Activated T-helper 2 cell treated with anti-CD3 and anti-CD28 coated beads, Interferon-gamma antibody, Interleukin-2, Interleukin-4, amounts not matched to agents 10 μg/mL and 5 μg/mL and 100 μg/mL, durations not matched to agents 14 hours and 24 hours and 36 hours (primary cell): ENCODE measurements at places on chromosomes 2 and 18. TPM values are rescaled to one million over a fixed set of nuclear protein-coding genes. Genes with fewer than 3 reads are reported as not detected.

- H3K4me3 ChIP-seq, result no peak overlapping the region
- H3K27ac ChIP-seq, result no peak overlapping the region
- DNase-seq, result peak; percentile 47
- H3K27me3 ChIP-seq, result peaks cover 28% of the 10 kb centered on the region
- no peaks in the 10 kb centered on the region for H3K36me3 ChIP-seq
- peaks cover 9% of the 10 kb centered on the region for H3K4me1 ChIP-seq
Measured at GRCh38 chr2:85728883-85729824, 24.6 kb upstream of the ATOH8 start.

DNA sequence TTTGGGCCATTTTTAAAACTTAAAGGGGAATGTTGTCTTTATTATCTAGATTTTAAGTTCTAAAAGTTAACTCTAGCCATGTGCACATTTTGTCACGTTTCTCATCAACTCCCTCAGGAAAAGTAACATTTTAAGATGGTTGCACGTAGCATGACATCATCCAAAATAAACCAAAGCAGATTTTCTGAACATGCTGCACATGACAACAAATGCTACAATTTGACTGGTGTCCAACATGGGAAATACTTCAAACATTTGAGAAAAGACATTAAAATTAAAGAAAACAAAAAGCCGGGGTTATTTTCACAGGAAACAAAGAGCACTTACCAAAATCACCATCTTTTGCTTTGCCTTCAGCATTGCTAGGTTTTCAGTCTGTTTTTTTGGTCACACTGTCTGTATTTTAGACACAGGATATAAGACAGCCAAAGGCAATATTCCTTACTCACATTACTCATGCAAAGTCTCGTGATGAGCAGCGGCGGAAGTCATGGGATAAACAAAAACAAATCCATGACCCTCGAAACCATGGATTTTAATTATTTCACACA lies 51.3 kb upstream of the RND3 start:
- H3K36me3 ChIP-seq, result no peaks in the 10 kb centered on the region
- no peaks in the 10 kb centered on the region for H3K27me3 ChIP-seq
- no peak for DNase-seq
- H3K27ac ChIP-seq, result no peak overlapping the region
- no peak overlapping the region for H3K4me3 ChIP-seq
- H3K4me1 ChIP-seq, result no peaks in the 10 kb centered on the region

GRCh38 chr2:204264621-204265140 lies 280.6 kb upstream of the PARD3B start:
- H3K4me3 ChIP-seq, result no peak overlapping the region
- H3K4me1 ChIP-seq, result no peaks in the 10 kb centered on the region
- peaks cover 44% of the 10 kb centered on the region for H3K27me3 ChIP-seq
- no peak overlapping the region for H3K27ac ChIP-seq
- H3K36me3 ChIP-seq, result no peaks in the 10 kb centered on the region

- no peak overlapping the region for H3K27ac ChIP-seq
- H3K27me3 ChIP-seq, result peaks cover 3% of the 10 kb centered on the region
- no peak for DNase-seq
- H3K4me1 ChIP-seq, result peaks cover 3% of the 10 kb centered on the region
Measured at GRCh38 chr2:85255813-85256594, 71.8 kb downstream of the TGOLN2 start.

- no peak overlapping the region for H3K27ac ChIP-seq
- peaks cover 2% of the 10 kb centered on the region for H3K27me3 ChIP-seq
- no peak overlapping the region for H3K4me3 ChIP-seq
- H3K36me3 ChIP-seq, result no peaks in the 10 kb centered on the region
- DNase-seq, result no peak
- peaks cover 5% of the 10 kb centered on the region for H3K4me1 ChIP-seq
Measured at GRCh38 chr2:26486789-26487188, 8.9 kb upstream of the OTOF start.

GRCh38 chr2:239344857-239345216 lies 56.0 kb downstream of the HDAC4 start:
- H3K36me3 ChIP-seq, result peaks cover 23% of the 10 kb centered on the region
- H3K27ac ChIP-seq, result no peak overlapping the region
- no peak for DNase-seq
- peaks cover 20% of the 10 kb centered on the region for H3K4me1 ChIP-seq
- no peak overlapping the region for H3K4me3 ChIP-seq

- no peak overlapping the region for H3K4me3 ChIP-seq
- no peak for DNase-seq
- no peaks in the 10 kb centered on the region for H3K27me3 ChIP-seq
- no peaks in the 10 kb centered on the region for H3K36me3 ChIP-seq
Measured at GRCh38 chr2:129297430-129297829, 682.0 kb upstream of the RAB6C start.

- peaks cover 5% of the 10 kb centered on the region for H3K36me3 ChIP-seq
- no peak for DNase-seq
- H3K4me1 ChIP-seq, result peaks cover 6% of the 10 kb centered on the region
- no peaks in the 10 kb centered on the region for H3K27me3 ChIP-seq
- no peak overlapping the region for H3K27ac ChIP-seq
- no peak overlapping the region for H3K4me3 ChIP-seq
Measured at GRCh38 chr2:203500951-203501350, 34.1 kb downstream of the RAPH1 start.

- no peak overlapping the region for H3K4me3 ChIP-seq
- no peak overlapping the region for H3K27ac ChIP-seq
- no peaks in the 10 kb centered on the region for H3K4me1 ChIP-seq
- no peak for DNase-seq
- no peaks in the 10 kb centered on the region for H3K27me3 ChIP-seq
Measured at GRCh38 chr2:114128263-114128662, 238.4 kb downstream of the ACTR3 start.

GRCh38 chr2:101736861-101737291 lies 39.4 kb downstream of the MAP4K4 start:
- no peak overlapping the region for H3K4me3 ChIP-seq
- H3K27ac ChIP-seq, result no peak overlapping the region
- peaks cover 55% of the 10 kb centered on the region for H3K4me1 ChIP-seq
- no peak for DNase-seq
- H3K27me3 ChIP-seq, result no peaks in the 10 kb centered on the region
- no peaks in the 10 kb centered on the region for H3K36me3 ChIP-seq

DNA sequence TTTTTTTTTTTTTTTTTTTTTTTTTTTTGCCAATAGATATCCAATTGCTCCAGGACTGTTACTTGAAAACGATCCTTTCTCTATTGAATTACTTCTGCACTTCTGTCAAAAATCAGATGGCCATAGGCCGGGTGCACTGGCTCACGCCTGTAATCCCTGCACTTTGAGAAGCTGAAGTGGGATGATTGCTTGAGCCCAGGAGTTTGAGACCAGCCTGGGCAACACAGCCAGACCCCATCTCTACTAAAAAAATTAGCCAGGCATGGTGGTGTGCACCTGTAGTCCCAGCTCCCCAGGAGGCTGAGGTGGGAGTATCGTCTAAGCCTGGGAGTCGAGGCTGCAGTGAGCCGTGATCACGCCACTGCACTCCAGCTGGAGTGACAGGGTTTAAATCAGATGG lies 4.3 kb upstream of the CHCHD5 start:
- no peak overlapping the region for H3K27ac ChIP-seq
- no peaks in the 10 kb centered on the region for H3K27me3 ChIP-seq
- DNase-seq, result no peak
- H3K4me1 ChIP-seq, result peaks cover 19% of the 10 kb centered on the region
- peaks cover 27% of the 10 kb centered on the region for H3K36me3 ChIP-seq
- no peak overlapping the region for H3K4me3 ChIP-seq

- no peak for DNase-seq
- H3K27me3 ChIP-seq, result peaks cover 7% of the 10 kb centered on the region
- H3K4me1 ChIP-seq, result peaks cover 2% of the 10 kb centered on the region
- H3K4me3 ChIP-seq, result no peak overlapping the region
- no peaks in the 10 kb centered on the region for H3K36me3 ChIP-seq
- no peak overlapping the region for H3K27ac ChIP-seq
Measured at GRCh38 chr2:1793868-1794445, 49.6 kb upstream of the PXDN start.

DNA sequence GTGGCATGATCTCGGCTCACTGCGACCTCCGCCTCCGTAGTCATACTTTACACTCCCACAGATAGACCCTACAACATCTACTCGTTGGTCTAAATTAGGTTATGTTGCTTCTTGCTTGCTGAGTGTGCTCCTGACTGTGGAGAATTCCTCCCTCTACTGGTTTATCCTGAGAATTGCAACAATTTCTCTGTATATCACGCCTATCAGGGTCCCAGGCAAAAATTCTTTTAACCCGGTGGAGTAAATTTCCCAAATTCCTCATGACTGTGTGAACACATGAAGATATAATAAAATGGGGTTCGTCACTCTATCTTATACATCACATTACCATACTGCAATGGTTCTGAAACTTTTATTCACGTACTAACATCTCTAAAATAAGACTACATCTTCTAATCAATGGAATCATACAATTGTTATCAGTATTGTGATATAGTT lies 156.7 kb downstream of the EVA1A start:
- DNase-seq, result no peak
- H3K27ac ChIP-seq, result no peak overlapping the region
- H3K4me1 ChIP-seq, result no peaks in the 10 kb centered on the region
- H3K4me3 ChIP-seq, result no peak overlapping the region
- peaks cover 6% of the 10 kb centered on the region for H3K27me3 ChIP-seq

- H3K27ac ChIP-seq, result no peak overlapping the region
- H3K27me3 ChIP-seq, result no peaks in the 10 kb centered on the region
- peaks cover 14% of the 10 kb centered on the region for H3K4me1 ChIP-seq
- H3K36me3 ChIP-seq, result peaks cover 36% of the 10 kb centered on the region
Measured at GRCh38 chr18:24112874-24113615, 25.8 kb upstream of the CABYR start.

GRCh38 chr18:46574000-46574742 lies 82.8 kb downstream of the LOXHD1 start:
- no peak overlapping the region for H3K27ac ChIP-seq
- no peaks in the 10 kb centered on the region for H3K27me3 ChIP-seq
- H3K4me3 ChIP-seq, result no peak overlapping the region
- no peaks in the 10 kb centered on the region for H3K36me3 ChIP-seq
- no peaks in the 10 kb centered on the region for H3K4me1 ChIP-seq

DNA sequence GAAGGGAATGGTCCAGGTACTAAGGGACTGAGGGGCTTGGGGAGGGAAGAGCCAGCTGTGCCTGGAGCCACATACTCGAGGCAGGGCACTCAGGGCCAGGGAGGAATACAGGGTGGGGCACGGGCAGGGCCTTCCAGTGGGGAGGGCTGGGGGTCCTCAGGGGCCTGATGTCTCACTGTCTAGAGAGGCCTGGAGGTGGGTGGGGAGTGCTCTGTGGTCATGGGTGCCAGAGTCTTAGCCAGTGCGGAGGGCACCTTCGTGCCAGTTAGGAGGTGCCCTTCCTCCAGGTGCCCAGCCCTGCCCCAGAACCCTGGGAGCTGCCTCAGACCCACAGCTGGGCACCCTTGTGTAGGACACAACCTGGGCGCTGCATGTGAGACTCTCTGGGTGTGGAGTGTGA lies 81.2 kb downstream of the SMAD7 start:
- H3K27ac ChIP-seq, result peak overlapping the region; percentile 94
- peaks cover 37% of the 10 kb centered on the region for H3K4me1 ChIP-seq
- H3K4me3 ChIP-seq, result no peak overlapping the region
- H3K27me3 ChIP-seq, result no peaks in the 10 kb centered on the region
- H3K36me3 ChIP-seq, result no peaks in the 10 kb centered on the region
- DNase-seq, result no peak

- no peak overlapping the region for H3K27ac ChIP-seq
- no peaks in the 10 kb centered on the region for H3K36me3 ChIP-seq
- no peak overlapping the region for H3K4me3 ChIP-seq
- DNase-seq, result no peak
Measured at GRCh38 chr2:149329489-149330126, 779 bp upstream of the LYPD6 start.

GRCh38 chr2:161710131-161710915 lies 86.1 kb downstream of the SLC4A10 start:
- no peak overlapping the region for H3K4me3 ChIP-seq
- H3K4me1 ChIP-seq, result peaks cover 1% of the 10 kb centered on the region
- H3K36me3 ChIP-seq, result no peaks in the 10 kb centered on the region
- DNase-seq, result no peak

- H3K27ac ChIP-seq, result no peak overlapping the region
- DNase-seq, result no peak
- H3K27me3 ChIP-seq, result no peaks in the 10 kb centered on the region
- no peaks in the 10 kb centered on the region for H3K36me3 ChIP-seq
- no peak overlapping the region for H3K4me3 ChIP-seq
Measured at GRCh38 chr2:234986390-234986789, 34.6 kb downstream of the SH3BP4 start.

GRCh38 chr2:42901076-42901640 lies 108.8 kb upstream of the HAAO start:
- H3K27me3 ChIP-seq, result peaks cover 4% of the 10 kb centered on the region
- no peak overlapping the region for H3K4me3 ChIP-seq
- no peaks in the 10 kb centered on the region for H3K36me3 ChIP-seq
- H3K27ac ChIP-seq, result no peak overlapping the region
- no peak for DNase-seq

GRCh38 chr18:26432651-26433424 lies 115.5 kb downstream of the KCTD1 start:
- H3K27me3 ChIP-seq, result peaks cover 13% of the 10 kb centered on the region
- H3K4me1 ChIP-seq, result no peaks in the 10 kb centered on the region
- H3K27ac ChIP-seq, result no peak overlapping the region
- DNase-seq, result no peak

DNA sequence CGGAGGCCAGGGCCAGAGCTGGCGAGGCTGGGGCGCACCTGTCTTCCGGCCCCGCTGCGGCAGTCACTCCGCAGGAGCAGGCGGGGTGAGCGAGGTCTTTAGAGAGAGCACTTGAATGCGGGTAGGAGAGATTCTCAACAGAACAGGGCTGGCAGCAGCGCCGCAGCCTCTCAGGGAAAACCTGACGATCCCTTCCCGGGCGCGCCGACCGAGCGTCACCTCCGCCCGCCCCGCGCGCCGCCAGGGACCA lies 526 bp downstream of the PRKRA start:
- H3K27me3 ChIP-seq, result peaks cover 6% of the 10 kb centered on the region
- H3K36me3 ChIP-seq, result peaks cover 31% of the 10 kb centered on the region
- peak overlapping the region; percentile 84 for H3K4me3 ChIP-seq
- DNase-seq, result no peak
- H3K4me1 ChIP-seq, result peaks cover 29% of the 10 kb centered on the region
- peak overlapping the region; percentile 90 for H3K27ac ChIP-seq

The RNPEPL1 gene
- total RNA-seq, result 67.3 and 71.3 TPM in 2 replicates

The CDH19 gene
- not detected in 2 replicates for total RNA-seq

The CRACDL gene
- total RNA-seq, result 0.37 and 0.55 TPM in 2 replicates

The IL1RL2 gene
- not detected in 2 replicates for total RNA-seq

The ATP6V1C2 gene
- 0.07 TPM in 1 of 2 replicates, not detected in the other for total RNA-seq

The CCDC88A gene
- total RNA-seq, result 19.0 and 19.8 TPM in 2 replicates

The CPLX4 gene
- not detected in 2 replicates for total RNA-seq

The EVA1A gene
- total RNA-seq, result not detected in 2 replicates

The OR6B2 gene
- not detected in 2 replicates for total RNA-seq

The IL1RL1 gene
- 10.7 and 11.1 TPM in 2 replicates for total RNA-seq

The ACOXL gene
- total RNA-seq, result 1.4 and 1.6 TPM in 2 replicates

The COL4A4 gene
- total RNA-seq, result not detected in 2 replicates

The SERPINB11 gene
- not detected in 2 replicates for total RNA-seq
